ENCODE measurements at places on chromosomes 11 and 22.
A peak's percentile ranks its signal among the peaks of the same experiment; 100 is the strongest.

DNA sequence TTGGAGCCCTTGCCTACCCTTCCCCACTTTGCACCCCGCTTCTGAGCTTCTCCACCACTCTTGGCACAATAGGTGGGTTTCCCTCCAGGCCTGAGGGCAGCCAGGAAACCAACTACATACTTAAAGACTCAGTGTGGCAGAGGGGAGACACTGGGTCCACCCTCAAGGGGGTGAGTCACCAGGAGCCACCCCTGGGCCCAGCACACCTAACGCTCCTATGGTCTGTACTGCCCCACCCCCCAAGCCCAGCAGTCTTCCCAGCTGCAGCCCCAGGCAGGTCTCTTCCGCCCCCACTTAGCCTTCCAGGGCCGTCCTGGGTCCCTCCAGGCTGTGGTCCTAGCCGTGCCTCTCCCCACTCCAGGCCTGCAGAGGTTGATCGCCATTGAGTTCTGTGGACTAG lies 3.2 kb upstream of the TMPRSS13 start:
- DNase-seq, result no peak
- peaks cover 10% of the 10 kb centered on the region for H3K4me1 ChIP-seq
- H3K36me3 ChIP-seq, result no peaks in the 10 kb centered on the region
- H3K27me3 ChIP-seq, result no peaks in the 10 kb centered on the region

GRCh38 chr11:111779118-111779517 lies 12.9 kb upstream of the PPP2R1B start:
- no peak overlapping the region for H3K27ac ChIP-seq
- no peaks in the 10 kb centered on the region for H3K27me3 ChIP-seq
- DNase-seq, result no peak
- no peak overlapping the region for H3K4me3 ChIP-seq
- H3K4me1 ChIP-seq, result no peaks in the 10 kb centered on the region

- DNase-seq, result no peak
- no peak overlapping the region for H3K27ac ChIP-seq
- H3K27me3 ChIP-seq, result no peaks in the 10 kb centered on the region
- H3K36me3 ChIP-seq, result no peaks in the 10 kb centered on the region
- no peak overlapping the region for H3K4me3 ChIP-seq
Observed at GRCh38 chr11:87417951-87418350, 380.2 kb downstream of the TMEM135 start.

- H3K27ac ChIP-seq, result no peak overlapping the region
- 0 out of 2 replicates have a peak, but pooled peaks cover 2% of the 10 kb centered on the region for H3K4me1 ChIP-seq
Observed at GRCh38 chr11:68932933-68933577, 29.4 kb downstream of the IGHMBP2 start.

GRCh38 chr11:85742348-85742747 lies 56.4 kb upstream of the CCDC89 start:
- no peaks in the 10 kb centered on the region for H3K27me3 ChIP-seq
- peaks cover 17% of the 10 kb centered on the region for H3K4me1 ChIP-seq
- H3K36me3 ChIP-seq, result peaks cover 6% of the 10 kb centered on the region
- no peak overlapping the region for H3K27ac ChIP-seq

DNA sequence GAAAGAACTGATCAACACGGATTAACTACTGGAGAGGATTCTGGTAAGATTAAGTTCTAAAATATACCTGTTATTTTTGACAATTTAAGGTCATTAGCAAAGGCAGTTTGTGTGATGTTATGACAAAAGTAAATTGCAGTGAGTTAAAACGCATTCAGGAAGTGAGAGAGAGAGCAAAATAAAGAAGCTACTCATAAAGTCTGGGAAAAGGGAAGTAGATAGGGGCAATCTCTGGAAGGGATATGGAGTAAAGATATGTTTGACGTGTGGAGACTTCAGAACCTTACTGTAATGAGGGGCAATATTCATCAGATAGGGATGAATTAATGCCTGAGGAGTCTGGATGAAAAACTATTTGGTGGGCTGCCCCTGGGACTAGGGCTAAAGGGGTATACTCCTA lies 16.8 kb downstream of the OR56B4 start:
- H3K4me3 ChIP-seq, result no peak overlapping the region
- H3K27me3 ChIP-seq, result no peaks in the 10 kb centered on the region
- no peaks in the 10 kb centered on the region for H3K36me3 ChIP-seq
- H3K4me1 ChIP-seq, result no peaks in the 10 kb centered on the region
- H3K27ac ChIP-seq, result no peak overlapping the region

DNA sequence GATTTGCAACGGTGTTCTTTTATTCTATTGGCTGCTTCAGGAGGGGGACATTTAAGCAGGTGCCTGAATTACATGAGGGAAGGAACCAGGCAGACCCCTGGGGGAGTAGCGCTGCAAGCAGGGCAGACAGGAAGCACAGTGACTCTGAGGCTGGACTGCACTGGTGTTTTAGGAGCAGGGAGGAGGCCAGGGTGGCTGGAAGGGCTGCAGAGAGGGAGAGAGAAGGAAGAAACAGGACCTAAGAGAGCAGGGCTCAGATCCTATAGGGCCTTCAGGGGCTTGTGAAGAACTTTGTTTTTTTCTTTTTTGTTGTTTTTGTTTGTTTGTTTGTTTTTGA lies 62.5 kb upstream of the SORL1-AS1 start:
- no peak for DNase-seq
- H3K4me1 ChIP-seq, result no peaks in the 10 kb centered on the region
- no peak overlapping the region for H3K27ac ChIP-seq
- H3K27me3 ChIP-seq, result no peaks in the 10 kb centered on the region
- H3K4me3 ChIP-seq, result no peak overlapping the region
- no peaks in the 10 kb centered on the region for H3K36me3 ChIP-seq

DNA sequence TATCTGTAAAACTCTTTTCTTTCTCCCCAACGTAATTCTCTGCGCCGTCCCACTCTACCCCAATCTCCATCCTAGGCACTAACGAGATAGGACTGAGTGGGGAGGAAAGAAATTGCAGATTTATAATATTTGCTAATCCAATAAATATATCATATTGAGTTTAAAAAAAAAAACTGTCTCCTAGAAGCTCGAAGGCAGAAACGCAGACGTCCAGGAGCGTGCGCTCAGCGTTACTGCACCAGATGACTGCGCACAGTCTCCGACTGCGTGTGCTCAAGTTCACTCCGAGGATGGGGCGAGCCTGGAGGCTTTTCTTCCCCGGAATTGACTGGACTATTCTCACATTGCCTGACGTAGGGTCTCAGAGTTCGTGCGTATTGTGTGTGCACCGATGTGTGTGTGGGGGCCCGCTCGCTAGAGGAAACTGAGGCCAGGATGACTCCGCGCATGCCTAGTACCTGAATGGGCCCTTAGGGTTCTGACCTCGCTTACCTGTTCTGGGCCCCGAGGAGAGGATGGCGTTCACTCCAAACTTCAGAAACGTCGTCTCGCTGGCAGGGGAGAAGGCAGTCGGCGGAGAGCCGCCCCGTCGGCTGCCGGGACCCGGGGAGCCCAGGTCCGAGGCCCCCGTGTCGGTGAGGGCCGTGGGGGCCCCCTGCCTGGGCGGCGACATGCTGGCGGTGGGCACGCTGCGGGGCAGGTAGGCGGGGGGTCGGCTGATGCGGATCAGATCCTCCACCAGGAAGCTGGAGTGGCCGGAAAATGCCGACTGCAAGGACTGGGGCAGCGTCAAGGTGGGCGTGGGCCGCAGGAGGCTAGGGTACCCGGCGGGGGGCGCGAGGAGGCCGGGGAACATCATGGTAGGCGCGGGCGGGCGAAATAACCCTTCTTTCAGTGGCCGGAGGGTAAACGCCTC lies 551 bp downstream of the DBX1 start:
- no peaks in the 10 kb centered on the region for H3K36me3 ChIP-seq
- H3K4me1 ChIP-seq, result peaks cover 23% of the 10 kb centered on the region
- no peak for DNase-seq
- H3K4me3 ChIP-seq, result no peak overlapping the region

GRCh38 chr11:132520199-132520598 lies 1012.1 kb downstream of the OPCML start:
- DNase-seq, result no peak
- no peak overlapping the region for H3K27ac ChIP-seq
- no peaks in the 10 kb centered on the region for H3K27me3 ChIP-seq

DNA sequence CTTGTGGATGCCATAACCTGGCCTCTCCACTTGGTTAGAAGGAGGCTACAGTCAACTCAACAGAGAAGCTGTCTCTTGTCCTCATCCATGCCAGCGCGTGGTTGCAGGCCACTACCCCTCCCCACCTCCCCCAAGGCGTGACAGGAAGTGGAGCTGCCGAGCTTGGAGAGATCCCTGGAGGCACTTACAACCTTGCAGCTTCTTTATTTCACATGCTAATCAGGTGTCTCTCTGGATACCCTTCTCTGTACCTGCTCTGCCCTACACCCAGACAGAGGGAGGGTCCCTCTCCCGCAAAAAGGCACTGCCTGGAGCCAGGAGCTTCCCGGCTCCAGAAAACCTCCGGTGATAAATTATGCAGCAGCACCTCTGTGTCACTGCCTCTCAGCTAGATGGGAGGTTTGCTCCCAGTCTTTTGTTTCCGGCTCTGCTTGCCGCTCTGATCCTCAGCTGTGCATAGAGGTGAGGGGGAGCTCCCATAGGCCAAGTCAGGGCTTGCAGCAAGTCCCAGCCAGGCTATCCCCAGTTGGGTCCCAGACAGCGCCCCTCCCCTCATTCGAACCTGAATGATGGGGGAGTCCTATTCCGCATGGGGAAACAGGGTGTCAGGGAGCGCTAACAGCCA lies 5.7 kb downstream of the LRP4 start:
- DNase-seq, result peak; percentile 61
- peak overlapping the region; percentile 36 for H3K27ac ChIP-seq
- H3K4me3 ChIP-seq, result peak overlapping the region; percentile 56
- peaks cover 18% of the 10 kb centered on the region for H3K4me1 ChIP-seq

GRCh38 chr22:17829695-17830042 lies 55.4 kb upstream of the BID start:
- H3K4me3 ChIP-seq, result no peak overlapping the region
- no peaks in the 10 kb centered on the region for H3K27me3 ChIP-seq
- H3K4me1 ChIP-seq, result no peaks in the 10 kb centered on the region

- H3K4me1 ChIP-seq, result peaks cover 15% of the 10 kb centered on the region
- peak overlapping the region; percentile 76 for H3K4me3 ChIP-seq
- H3K27me3 ChIP-seq, result no peaks in the 10 kb centered on the region
- H3K36me3 ChIP-seq, result peaks cover 2% of the 10 kb centered on the region
- peak overlapping the region; percentile 94 for H3K27ac ChIP-seq
Observed at GRCh38 chr11:86245369-86246292, 1.1 kb downstream of the EED start.

DNA sequence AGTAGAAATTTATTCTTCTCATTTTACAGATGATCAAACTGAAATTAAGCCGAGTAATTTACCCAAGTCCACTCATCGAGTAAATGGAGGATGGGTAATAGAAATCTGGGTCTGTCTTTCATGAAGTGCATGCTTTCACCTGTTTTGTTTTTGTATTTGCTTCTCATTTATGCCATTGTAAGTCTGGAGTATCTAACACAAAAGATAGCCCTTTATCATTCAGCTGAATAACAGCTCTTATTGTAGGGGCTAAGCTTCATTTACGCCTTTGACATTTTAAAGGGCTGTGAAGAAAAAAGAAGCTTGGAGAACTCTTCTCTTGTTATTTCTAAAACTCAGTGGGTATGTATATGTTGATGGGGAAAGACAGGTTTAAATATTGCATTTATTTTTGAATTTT lies 1196.2 kb upstream of the TENM4 start:
- no peak overlapping the region for H3K27ac ChIP-seq
- no peaks in the 10 kb centered on the region for H3K36me3 ChIP-seq
- no peaks in the 10 kb centered on the region for H3K4me1 ChIP-seq
- H3K4me3 ChIP-seq, result no peak overlapping the region

- no peak overlapping the region for H3K4me3 ChIP-seq
- no peaks in the 10 kb centered on the region for H3K27me3 ChIP-seq
- no peaks in the 10 kb centered on the region for H3K4me1 ChIP-seq
Observed at GRCh38 chr11:76194872-76195668, 11.2 kb downstream of the WNT11 start.

GRCh38 chr11:72760539-72761405 lies 8.6 kb upstream of the ARAP1 start:
- no peak for DNase-seq
- H3K27ac ChIP-seq, result no peak overlapping the region
- H3K36me3 ChIP-seq, result no peaks in the 10 kb centered on the region
- no peak overlapping the region for H3K4me3 ChIP-seq
- no peaks in the 10 kb centered on the region for H3K27me3 ChIP-seq
- peaks cover 16% of the 10 kb centered on the region for H3K4me1 ChIP-seq

GRCh38 chr22:39825661-39826102 lies 67.9 kb downstream of the ENTHD1 start:
- no peak for DNase-seq
- no peaks in the 10 kb centered on the region for H3K36me3 ChIP-seq
- H3K4me3 ChIP-seq, result no peak overlapping the region
- H3K27me3 ChIP-seq, result no peaks in the 10 kb centered on the region
- H3K4me1 ChIP-seq, result no peaks in the 10 kb centered on the region
- no peak overlapping the region for H3K27ac ChIP-seq

- no peak for DNase-seq
- H3K4me3 ChIP-seq, result no peak overlapping the region
- no peaks in the 10 kb centered on the region for H3K4me1 ChIP-seq
- no peak overlapping the region for H3K27ac ChIP-seq
- no peaks in the 10 kb centered on the region for H3K27me3 ChIP-seq
Observed at GRCh38 chr11:129951201-129951865, 51.3 kb downstream of the PRDM10 start.

GRCh38 chr11:64285885-64286800 lies 495 bp downstream of the GPR137 start:
- no peaks in the 10 kb centered on the region for H3K4me1 ChIP-seq
- H3K4me3 ChIP-seq, result peak overlapping the region; percentile 88
- no peak for DNase-seq
- H3K27me3 ChIP-seq, result no peaks in the 10 kb centered on the region

GRCh38 chr11:15886866-15887265 lies 469.5 kb downstream of the SOX6 start:
- H3K27ac ChIP-seq, result no peak overlapping the region
- H3K4me3 ChIP-seq, result no peak overlapping the region
- H3K4me1 ChIP-seq, result no peaks in the 10 kb centered on the region
- peaks cover 13% of the 10 kb centered on the region for H3K27me3 ChIP-seq
- no peaks in the 10 kb centered on the region for H3K36me3 ChIP-seq
- no peak for DNase-seq

- H3K4me3 ChIP-seq, result no peak overlapping the region
- H3K27ac ChIP-seq, result no peak overlapping the region
- DNase-seq, result no peak
- H3K36me3 ChIP-seq, result peaks cover 3% of the 10 kb centered on the region
Observed at GRCh38 chr11:77372726-77373125, 71.2 kb upstream of the GDPD4 start.

DNA sequence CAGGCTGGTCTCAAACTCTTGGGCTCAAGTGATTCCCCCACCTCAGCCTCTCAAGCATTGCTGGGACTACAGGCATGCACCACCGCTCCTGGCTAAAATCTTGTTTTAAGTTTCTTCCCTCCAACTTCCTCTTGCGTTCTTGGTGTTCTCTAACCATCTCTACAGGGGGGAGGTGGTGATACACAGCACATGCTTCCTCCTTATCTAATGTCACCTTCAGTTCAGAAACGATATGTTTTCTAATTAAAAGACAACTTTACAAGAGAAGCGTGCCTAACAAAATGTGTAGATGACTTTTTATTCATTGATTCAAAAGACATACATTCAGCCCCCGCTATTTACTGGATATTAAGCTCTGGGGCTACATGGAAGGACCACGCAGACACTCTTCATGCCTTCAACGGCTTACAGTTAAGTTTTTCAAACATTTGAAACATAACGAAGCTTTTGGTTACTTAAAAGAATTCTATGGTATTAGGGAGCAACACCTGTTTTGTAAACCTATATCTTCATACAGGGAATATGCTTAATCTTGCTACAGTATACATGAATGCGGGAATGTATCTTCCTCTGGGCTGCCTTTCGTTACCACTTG lies 933 bp upstream of the DLAT start:
- peaks cover 5% of the 10 kb centered on the region for H3K36me3 ChIP-seq
- peak overlapping the region; percentile 86 for H3K4me3 ChIP-seq
- H3K27ac ChIP-seq, result peak overlapping the region; percentile 90
- H3K4me1 ChIP-seq, result 0 out of 2 replicates have a peak, but pooled peaks cover 3% of the 10 kb centered on the region

GRCh38 chr11:1988667-1989317 lies 8.8 kb downstream of the H19 start:
- H3K27ac ChIP-seq, result no peak overlapping the region
- no peaks in the 10 kb centered on the region for H3K4me1 ChIP-seq
- DNase-seq, result peak; percentile 37
- H3K36me3 ChIP-seq, result no peaks in the 10 kb centered on the region
- no peaks in the 10 kb centered on the region for H3K27me3 ChIP-seq
